Hepatocyte (in vitro differentiated cells): ENCODE measurements at places on chromosomes 12 and 14. TPM values are rescaled to one million over a fixed set of nuclear protein-coding genes. Genes with fewer than 3 reads are reported as not detected.

DNA sequence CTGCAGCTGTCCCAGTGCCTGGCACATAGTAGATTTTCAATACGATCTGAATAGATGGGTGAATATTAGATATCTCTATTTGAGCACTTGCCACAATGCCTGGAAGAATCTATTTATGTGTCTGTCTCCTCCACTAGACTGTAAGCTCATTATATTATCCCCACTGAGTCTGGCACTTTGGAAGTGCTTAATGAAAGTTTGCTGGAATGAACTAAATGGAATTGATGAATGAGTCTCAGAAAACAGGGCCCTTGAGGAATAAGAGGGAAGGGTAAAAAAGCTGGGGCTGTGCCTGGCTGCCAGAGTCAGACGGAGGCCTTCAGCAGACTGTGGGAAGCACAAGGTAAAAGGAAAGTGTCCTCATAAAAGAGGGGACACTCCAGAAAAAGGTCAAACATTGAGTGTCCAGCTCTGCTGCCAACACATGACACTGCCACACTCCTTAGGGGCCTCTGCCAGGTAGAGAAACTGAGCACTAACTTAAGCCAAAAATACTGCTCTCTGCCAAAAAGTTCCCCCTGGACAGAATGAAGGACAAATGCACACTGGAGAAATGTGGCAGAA, 39.3 kb downstream of the GLT8D2 start:
- no peaks in the 10 kb centered on the region for H3K27me3 ChIP-seq
- H3K4me1 ChIP-seq, result no peaks in the 10 kb centered on the region
- DNase-seq, result no peak

- no peak for DNase-seq
- H3K4me3 ChIP-seq, result no peak overlapping the region
Measured at GRCh38 chr14:78524766-78525165, 354.6 kb downstream of the NRXN3 start.

GRCh38 chr14:91748049-91748448, 16.2 kb upstream of the CATSPERB start:
- H3K4me3 ChIP-seq, result no peak overlapping the region
- peaks cover 4% of the 10 kb centered on the region for H3K4me1 ChIP-seq
- no peak overlapping the region for H3K27ac ChIP-seq
- H3K27me3 ChIP-seq, result no peaks in the 10 kb centered on the region

DNA sequence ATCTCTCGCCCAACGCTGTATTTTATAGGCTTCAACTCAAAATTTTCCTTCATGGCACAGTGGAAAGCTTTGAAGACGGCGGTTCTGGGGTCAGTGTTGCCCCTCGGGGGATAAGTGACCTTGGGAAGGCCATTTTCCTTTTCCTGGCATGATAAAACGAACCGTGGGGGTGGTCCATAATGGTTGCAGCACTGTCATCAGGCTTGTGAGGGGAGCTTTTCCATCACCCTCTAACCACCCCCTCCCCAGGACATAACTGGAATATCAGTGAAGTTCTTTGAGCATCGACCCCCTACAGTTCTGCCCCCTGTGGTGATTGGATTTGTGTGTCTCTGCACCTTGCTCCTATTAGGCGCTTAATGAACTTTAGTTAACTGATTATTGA, 16.0 kb downstream of the FOS start:
- H3K36me3 ChIP-seq, result no peaks in the 10 kb centered on the region
- peak; percentile 45 for DNase-seq
- H3K27ac ChIP-seq, result peak overlapping the region; percentile 92
- H3K27me3 ChIP-seq, result no peaks in the 10 kb centered on the region
- peak overlapping the region; percentile 44 for H3K4me3 ChIP-seq

PTPRR gene
- total RNA-seq, result 4.8 TPM in 2 replicates
